ENCODE measurements at places on chromosomes 1 and 21.
A peak's percentile ranks its signal among the peaks of the same experiment; 100 is the strongest.

DNA sequence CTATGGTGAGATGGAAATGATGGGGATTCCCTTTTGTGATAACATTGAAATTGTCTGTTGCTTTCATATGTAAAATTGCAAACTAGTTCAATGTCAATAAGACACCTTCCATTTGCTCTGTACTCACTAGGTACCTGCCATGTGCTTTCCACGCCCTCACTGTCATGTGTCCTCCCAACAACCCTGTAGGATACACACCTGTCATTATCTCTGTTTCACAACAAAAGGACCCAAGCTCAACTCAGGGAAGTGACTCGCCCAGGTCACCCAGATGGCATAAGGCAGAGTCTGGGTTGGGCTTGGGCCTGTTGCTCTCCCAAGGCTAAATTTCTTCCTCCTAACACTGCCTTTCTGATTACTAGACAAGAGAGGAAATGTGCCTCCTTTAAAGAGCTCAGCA, 45.3 kb upstream of the MCOLN3 start:
- DNase-seq = no peak

- DNase-seq = no peak
These were observed 8.6 kb downstream of the CHODL start for GRCh38 chr21:18253221-18253620.

DNA sequence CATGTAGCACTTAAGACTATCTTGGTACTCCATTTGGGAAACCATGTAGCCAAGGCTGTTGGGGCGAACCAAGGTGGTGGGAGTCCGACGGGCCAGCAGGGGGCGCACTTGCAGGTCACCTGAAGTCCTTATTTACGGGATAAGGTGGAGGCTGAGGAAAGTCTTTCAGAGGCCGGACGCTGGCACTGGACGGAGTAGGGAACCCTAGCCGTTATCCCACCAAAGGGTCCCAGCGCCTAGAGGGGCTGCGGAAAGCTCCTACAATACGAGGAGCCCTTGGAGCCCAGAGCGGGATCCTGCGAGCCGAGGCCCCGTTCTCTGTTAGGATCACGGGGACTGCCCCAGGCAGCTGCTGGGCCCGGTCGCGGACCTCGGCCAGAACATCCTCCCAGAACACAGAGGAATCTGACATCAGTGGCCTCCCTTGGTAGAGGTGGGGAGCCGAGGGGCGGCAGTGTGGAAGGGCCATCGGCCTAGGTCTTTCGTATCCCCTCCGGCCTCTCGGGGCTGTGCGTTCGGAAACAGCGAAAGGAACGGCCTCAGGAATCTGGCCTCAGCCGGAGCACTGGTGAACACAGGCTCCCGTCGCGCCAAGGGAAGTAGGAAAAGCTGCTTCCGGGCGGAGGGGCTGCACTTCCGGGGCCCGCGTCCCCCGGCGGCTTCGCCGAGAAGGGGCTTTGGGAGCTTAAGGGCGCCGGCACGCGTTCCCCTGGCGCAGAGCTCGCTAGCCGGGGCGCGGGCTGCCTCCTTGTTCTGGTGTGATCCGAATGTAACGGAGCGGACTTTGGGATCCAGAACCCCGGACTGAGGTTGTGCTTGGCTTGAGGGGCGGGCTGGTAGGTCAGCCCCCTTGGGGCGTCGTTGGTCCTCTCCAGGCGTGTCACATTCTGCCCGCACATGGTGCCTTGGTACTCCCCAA, 29.9 kb upstream of the RPTN start:
- DNase-seq = no peak

DNA sequence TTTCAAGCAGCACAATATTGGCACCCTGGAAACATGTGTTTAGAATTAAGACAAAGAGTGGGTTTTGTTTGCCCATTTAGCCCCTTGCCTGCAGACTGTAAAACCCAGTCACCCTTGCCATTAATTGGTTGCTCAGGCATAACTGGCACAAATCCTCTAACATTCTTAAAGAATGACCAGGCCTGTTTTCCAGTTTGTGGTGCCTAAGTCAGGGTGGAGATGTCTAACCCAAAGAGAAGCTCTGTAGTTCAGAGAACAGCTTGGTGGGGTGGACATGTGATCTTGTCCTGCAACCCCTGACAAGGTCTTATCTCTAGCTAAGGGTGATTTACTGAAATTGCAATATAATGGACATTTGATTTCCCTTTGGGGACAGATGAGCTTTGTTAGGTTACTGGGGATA, 8.8 kb upstream of the ANGPTL7 start:
- no peak for DNase-seq

DNA sequence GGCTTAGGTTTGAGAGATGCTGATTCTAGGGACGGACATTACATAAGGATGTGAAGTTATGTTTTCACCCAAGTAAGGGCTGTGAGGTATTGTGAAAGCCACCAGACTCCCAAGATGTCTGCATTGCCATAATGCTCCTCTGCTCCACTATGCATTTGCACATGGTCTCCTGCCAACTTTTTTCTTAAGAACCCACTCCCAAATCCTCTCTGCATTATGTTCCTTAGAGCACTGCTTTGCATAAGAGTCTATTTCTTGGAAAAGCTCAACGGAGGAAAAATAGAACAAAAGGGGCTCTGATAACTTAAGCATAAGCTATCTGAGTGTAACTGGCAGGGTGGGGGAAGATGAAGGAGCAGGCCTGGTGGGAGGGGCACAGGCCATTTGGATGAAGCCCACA, 5.0 kb upstream of the CACNA1E start:
- no peak for DNase-seq

GRCh38 chr1:84353695-84354094, 44.6 kb upstream of the DNASE2B start:
- no peak for DNase-seq

GRCh38 chr1:2799811-2800663, 1.5 kb downstream of the TTC34 start:
- no peak for DNase-seq

DNA sequence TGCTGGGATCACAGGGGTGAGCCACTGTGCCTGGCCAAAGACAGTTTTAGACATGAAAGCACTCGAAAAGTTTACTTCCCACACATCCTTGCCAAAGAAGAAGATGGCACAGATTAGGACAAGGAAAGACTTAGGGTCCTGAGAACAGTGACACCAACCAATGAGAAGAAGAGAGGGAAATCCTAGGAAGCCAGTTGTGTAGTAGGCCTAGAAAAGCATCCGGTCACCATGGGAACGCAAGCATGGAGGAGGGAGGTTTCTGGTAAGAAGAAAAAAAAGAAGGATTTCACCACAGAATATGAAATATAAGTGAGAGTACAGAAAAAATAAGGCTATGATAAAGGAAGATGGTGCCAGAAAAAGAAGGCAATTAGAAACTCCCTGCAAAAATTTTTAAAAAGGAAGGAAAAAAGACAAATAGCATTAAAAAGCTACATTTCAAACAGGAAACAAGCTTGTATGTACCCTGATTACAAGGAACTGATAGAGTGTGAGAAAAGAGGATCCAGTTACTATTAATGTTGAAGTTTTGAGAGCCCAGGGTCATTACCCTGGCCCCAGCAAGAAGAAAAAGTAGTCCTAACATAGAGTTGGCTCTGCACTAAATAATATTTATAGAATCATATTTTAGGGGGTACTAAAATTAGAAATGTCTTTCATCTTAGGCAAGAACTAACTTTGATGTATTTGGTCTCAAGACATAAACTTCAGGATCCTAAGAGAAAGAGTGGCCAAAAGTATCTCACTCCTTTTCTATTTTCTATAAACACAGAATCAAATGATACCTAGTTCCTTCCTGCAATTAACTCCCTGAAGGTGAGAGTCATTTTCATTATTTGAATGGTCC, 16.1 kb downstream of the DIPK1A start:
- DNase-seq = no peak

DNA sequence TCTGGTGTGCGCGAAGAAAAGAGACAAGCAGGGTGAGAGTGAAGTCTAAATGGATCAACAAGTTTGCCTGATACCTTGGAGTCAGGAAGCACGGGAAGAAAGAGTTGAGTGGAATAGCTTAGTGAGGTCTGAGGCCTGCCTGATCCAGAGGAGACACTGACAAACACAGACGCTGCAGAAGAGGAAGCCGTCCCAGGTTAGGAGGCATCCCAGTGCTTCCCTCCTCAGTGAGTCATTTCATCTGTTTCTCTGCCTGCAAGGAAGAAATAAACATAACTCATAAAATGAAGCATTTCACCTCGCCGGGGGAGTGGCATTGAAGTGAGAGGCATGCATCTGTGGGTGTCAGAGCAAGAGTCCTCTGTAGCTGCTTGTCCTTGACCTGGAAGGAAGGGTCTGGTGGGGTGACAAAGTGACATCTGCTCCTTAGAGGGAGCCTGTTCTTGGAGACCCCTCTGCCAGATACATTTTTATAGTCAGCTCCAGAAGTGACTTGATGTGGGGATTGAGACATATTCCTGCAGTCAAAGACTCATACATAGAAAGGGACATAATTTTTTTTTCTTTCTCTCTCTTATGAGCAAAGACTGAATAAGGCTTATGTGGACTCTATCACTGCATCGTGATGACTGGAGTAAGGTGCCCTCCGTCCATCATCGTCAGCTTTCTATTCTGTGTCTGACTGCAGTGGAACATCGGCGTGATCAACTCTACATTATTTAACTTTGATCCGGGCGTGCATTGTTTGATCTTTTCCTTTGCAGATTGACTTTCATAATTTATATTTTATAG, 256.7 kb downstream of the KIF26B start:
- DNase-seq = no peak

GRCh38 chr1:28297826-28298225, 31.0 kb upstream of the MED18 start:
- no peak for DNase-seq

DNA sequence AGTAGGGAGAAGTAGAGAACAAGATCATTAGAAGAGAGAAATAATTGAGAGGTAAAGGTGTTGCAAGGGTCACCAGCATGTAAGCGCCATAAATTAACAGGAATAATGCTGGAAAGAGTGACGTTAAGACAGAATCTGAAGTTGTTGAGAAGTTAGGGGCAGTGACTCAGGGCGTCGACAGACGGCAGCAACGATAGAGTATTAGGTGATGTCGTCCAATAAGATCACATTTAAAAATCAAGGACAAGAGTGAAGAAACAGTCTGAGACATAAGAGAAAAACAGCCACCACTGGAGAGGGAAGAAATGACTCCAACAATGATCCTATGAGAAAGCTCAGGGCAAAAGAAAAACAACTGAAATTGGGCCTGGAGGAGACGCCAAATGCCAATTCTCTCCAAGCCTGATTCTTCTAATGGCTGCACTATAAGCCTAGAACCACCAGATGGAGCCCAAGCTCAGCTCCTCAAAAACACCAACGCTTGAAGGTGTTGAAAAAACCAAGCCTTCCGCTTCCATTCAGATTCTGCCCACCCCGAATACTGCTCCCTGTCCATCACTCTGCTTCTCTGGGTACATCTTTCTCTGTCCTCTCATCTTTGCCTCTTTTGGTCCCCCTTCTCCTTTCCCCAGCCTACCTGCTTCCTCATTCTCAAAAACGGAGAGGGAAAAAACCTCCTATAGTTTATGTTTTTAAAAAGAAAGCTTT, 70.0 kb downstream of the LUZP1 start:
- peak; percentile 62 for DNase-seq

GRCh38 chr1:222457513-222457912, 90.4 kb downstream of the HHIPL2 start:
- DNase-seq = no peak

- DNase-seq = no peak
These were observed 38.1 kb downstream of the HHAT start for GRCh38 chr1:210366767-210367166.

- DNase-seq = no peak
These were observed 36.2 kb downstream of the KCNAB2 start for GRCh38 chr1:6081901-6082300.

GRCh38 chr1:8970870-8971337, 25.2 kb downstream of the CA6 start:
- no peak for DNase-seq

- peak; percentile 61 for DNase-seq
These were observed 670 bp downstream of the RAB3B start for GRCh38 chr1:51989582-51990477.

DNA sequence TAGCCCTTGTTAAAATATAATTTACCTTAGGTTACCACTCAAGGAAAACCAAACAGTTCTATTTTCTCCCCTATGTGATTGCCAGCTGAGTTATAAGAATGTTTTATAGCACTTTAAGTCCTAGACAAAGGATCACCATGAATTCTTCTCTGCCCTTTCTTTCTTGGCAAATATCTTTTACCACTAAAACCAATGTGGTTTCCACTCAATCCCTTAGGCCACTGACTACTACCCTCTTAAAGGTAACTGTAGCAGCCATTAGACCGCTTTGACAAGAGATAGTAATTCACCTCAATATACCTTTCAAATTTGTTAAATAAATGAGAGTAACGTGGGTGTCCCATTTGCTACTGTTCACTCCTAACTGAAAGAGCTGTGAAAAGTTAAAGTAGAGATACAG, 307.9 kb upstream of the PRMT6 start:
- DNase-seq = no peak

DNA sequence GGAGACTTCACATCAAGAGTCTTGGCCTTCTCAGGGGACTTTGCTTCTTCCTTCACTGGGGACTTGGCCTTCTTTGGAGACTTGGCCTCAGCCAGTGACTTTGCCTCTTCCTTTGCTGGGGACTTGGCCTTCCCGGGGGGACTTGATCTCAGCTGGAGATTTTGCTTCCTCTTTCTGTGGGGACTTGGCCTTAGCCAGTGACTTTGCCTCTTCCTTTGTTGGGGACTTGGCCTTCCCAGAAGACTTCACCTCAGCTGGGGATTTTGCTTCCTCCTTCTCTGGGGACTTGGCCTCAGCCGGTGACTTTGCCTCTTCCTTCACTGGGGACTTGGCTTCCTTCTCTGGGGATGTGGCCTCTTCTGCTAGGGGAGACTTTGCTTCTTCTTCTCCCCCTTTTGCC, 13.5 kb upstream of the CD2 start:
- no peak for DNase-seq

- no peak for DNase-seq
These were observed 35.6 kb upstream of the ID3 start for GRCh38 chr1:23594927-23595353.

DNA sequence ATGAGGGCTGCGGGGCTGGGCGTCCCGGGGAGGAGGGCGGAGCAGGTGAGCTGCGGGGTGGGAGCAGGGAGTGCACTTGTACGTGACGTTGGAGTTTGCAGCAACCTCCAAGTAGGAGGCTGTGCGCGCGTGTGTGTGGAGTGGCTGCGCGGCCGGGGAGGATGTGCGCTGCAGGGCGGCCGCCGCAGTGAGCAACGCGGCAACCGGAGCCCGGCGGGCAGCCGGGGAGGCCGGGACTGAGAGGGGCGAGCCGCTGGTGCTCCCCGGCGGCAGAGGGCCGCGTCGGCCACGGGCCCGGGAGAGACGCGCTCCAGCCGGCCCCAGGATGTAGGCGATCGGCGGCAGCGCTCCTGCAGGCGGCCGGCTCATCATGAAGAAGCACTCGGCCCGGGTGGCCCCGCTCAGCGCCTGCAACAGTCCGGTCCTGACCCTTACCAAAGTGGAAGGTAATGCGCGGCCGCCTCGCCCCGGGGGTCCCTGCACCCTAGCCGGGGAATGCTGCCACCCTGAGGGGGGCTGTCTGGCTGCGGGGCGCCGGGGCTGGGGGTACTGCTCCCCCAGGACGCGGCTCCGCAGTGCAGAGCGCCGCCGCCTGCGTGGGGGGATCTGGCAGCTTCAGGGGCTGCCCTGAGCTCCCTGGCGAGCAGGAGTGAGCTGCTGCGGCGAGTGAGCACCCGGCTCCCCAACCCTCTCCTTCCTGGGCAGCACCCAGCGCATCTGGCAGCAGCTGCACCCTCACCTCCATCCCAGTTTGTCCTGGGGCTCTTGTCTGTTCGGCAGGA, 158.9 kb upstream of the COA6 start:
- peak; percentile 14 for DNase-seq

All from NCI-H146 (cell line).